ENCODE measurements at places on chromosomes 3 and 15.

- no peaks in the 10 kb centered on the region for H3K27me3 ChIP-seq
- H3K4me3 ChIP-seq, result peak overlapping the region; percentile 46
- H3K27ac ChIP-seq, result peak overlapping the region; percentile 91
- peaks cover 77% of the 10 kb centered on the region for H3K4me1 ChIP-seq
- DNase-seq, result no peak
Observed at GRCh38 chr3:71129611-71130431, 453.7 kb downstream of the FOXP1 start.

- H3K27me3 ChIP-seq, result no peaks in the 10 kb centered on the region
- H3K36me3 ChIP-seq, result peaks cover 8% of the 10 kb centered on the region
- H3K4me1 ChIP-seq, result no peaks in the 10 kb centered on the region
Observed at GRCh38 chr15:50751394-50751793, 14.1 kb downstream of the SPPL2A start.

DNA sequence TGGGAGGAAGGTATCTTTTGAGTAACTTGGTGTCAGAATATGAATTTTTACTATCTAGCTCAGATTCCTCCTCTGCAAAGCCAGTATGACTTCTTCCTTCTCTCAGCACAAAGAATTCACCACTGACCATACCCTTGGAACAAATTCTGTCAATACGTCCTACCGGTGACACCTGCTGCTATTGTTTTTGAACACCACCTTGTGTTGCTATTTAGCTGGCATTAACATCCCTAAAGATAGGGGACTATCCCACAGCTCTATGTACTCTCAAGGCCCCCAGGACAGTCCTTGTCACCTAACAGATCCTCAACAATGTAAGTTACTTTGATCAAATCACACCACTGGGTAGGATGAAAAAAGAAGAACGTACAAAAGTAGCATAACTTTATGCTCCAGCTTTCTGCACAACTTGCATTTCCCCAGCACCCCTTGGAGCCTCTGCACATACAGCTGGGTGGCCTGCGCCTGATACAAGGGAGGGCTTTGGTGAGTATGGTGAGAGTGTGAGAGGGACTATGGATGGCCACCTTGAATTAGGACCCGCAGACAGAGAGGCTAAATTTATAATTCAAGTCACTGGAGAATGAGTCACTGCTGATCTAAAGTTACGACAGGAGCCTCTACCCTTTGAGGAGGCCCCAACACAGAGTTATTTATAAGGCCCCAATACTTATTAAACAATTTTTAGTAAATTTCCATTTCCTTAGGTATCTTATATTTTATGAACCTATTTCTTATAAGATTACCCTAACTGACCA, 2.3 kb upstream of the COLQ start:
- peaks cover 30% of the 10 kb centered on the region for H3K4me1 ChIP-seq
- no peak overlapping the region for H3K27ac ChIP-seq
- H3K36me3 ChIP-seq, result no peaks in the 10 kb centered on the region
- no peak overlapping the region for H3K4me3 ChIP-seq
- no peak for DNase-seq
- peaks cover 39% of the 10 kb centered on the region for H3K27me3 ChIP-seq

DNA sequence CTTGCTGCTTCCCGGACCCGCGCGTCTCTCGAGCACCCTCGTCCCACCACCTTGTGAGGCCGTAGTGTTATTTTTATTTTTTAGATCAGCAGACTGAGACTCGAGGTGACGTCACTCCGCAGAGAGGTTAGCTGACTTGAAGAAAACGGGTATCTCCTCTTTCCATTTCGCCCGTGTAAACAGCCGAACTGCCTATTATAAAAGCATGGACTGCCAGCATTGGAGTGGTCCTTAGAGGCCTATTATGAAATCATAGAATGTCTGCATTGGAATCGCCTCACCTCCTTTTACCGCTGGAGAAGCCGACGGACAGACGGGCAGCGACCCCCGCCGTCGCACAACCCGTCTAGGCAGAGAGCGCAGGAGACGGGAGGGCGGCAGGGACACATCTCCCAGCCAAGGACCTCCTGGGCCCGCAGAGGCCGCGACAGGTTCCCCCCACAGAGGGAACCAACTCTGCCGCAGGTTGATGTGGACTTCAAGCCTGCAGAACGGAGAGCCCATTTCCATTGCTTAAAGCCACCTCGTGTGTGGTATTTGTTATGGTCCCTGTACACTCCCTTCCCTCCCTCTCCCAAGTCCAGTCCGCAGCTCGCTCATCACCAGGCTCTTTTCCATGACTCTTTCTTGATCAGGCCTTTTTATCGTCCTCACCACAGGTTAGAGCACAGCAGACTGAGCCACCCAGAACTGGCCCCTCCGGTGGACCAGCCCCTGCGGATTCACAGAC, 540 bp upstream of the PPP1R2 start:
- no peaks in the 10 kb centered on the region for H3K36me3 ChIP-seq
- peaks cover 58% of the 10 kb centered on the region for H3K27me3 ChIP-seq
- H3K4me1 ChIP-seq, result peaks cover 41% of the 10 kb centered on the region
- H3K4me3 ChIP-seq, result peak overlapping the region; percentile 89
- DNase-seq, result peak; percentile 46
- no peak overlapping the region for H3K27ac ChIP-seq

- peaks cover 36% of the 10 kb centered on the region for H3K4me1 ChIP-seq
- no peak overlapping the region for H3K4me3 ChIP-seq
- no peak for DNase-seq
- no peaks in the 10 kb centered on the region for H3K27me3 ChIP-seq
Observed at GRCh38 chr15:58924327-58924726, 9.2 kb downstream of the SLTM start.

DNA sequence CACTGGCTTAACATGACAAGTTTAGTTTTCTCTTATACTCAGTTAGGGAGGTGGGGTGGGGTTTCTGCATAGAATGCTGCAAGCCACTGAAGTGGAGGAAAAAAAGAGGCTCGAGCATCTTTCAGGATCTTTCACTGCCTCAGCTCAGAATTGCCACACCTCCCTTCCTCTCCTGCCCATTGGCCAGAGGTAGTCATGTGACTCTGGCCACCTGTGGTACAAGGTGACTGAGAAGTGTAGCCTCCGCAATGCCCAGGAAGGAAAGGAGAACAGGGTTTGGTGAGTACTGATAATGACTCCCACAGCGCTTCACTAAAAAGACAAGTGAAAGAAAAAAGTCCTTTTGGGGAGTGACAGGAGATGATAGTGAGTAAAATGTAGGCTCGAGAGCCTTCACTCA, 124.3 kb upstream of the TRIM42 start:
- H3K27ac ChIP-seq, result no peak overlapping the region
- no peaks in the 10 kb centered on the region for H3K4me1 ChIP-seq
- H3K36me3 ChIP-seq, result no peaks in the 10 kb centered on the region
- DNase-seq, result peak; percentile 15
- H3K27me3 ChIP-seq, result no peaks in the 10 kb centered on the region

GRCh38 chr3:100775669-100776068, 66.4 kb downstream of the TFG start:
- no peaks in the 10 kb centered on the region for H3K27me3 ChIP-seq
- H3K36me3 ChIP-seq, result 0 out of 2 replicates have a peak, but pooled peaks cover 3% of the 10 kb centered on the region
- H3K4me1 ChIP-seq, result peaks cover 4% of the 10 kb centered on the region
- H3K4me3 ChIP-seq, result no peak overlapping the region

GRCh38 chr15:31004220-31004733, 12.8 kb upstream of the MTMR10 start:
- H3K36me3 ChIP-seq, result no peaks in the 10 kb centered on the region
- no peaks in the 10 kb centered on the region for H3K27me3 ChIP-seq
- no peak overlapping the region for H3K4me3 ChIP-seq
- H3K4me1 ChIP-seq, result peaks cover 18% of the 10 kb centered on the region
- DNase-seq, result peak; percentile 34

- H3K4me3 ChIP-seq, result peak overlapping the region; percentile 74
- no peak for DNase-seq
- peaks cover 43% of the 10 kb centered on the region for H3K27me3 ChIP-seq
- H3K4me1 ChIP-seq, result peaks cover 52% of the 10 kb centered on the region
- H3K36me3 ChIP-seq, result no peaks in the 10 kb centered on the region
- no peak overlapping the region for H3K27ac ChIP-seq
Observed at GRCh38 chr3:133037436-133037835, 755 bp upstream of the TMEM108 start.

GRCh38 chr15:49962044-49962602, 156.9 kb downstream of the ATP8B4 start:
- peaks cover 14% of the 10 kb centered on the region for H3K36me3 ChIP-seq
- H3K4me3 ChIP-seq, result no peak overlapping the region
- H3K27me3 ChIP-seq, result no peaks in the 10 kb centered on the region
- DNase-seq, result no peak

DNA sequence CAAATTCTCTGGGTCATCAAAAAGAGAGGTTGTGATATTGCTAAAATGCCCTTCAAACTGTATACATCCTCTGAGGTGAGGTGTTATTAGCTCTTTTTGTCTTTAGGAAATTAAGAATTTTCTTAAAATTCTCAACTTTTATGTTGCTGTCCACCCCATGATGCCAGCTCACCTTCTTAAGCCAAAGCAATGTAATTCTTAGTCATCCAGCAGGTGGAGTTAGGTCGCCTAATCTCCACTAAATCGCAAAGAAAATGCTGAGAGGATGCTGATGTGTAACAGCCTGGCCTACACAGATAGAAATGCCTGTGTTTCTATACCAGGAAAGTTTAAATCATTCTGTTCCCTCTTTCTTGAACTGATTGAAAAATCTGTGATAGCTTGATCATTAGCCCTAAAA, 770.2 kb upstream of the ALCAM start:
- no peak overlapping the region for H3K4me3 ChIP-seq
- H3K36me3 ChIP-seq, result no peaks in the 10 kb centered on the region

DNA sequence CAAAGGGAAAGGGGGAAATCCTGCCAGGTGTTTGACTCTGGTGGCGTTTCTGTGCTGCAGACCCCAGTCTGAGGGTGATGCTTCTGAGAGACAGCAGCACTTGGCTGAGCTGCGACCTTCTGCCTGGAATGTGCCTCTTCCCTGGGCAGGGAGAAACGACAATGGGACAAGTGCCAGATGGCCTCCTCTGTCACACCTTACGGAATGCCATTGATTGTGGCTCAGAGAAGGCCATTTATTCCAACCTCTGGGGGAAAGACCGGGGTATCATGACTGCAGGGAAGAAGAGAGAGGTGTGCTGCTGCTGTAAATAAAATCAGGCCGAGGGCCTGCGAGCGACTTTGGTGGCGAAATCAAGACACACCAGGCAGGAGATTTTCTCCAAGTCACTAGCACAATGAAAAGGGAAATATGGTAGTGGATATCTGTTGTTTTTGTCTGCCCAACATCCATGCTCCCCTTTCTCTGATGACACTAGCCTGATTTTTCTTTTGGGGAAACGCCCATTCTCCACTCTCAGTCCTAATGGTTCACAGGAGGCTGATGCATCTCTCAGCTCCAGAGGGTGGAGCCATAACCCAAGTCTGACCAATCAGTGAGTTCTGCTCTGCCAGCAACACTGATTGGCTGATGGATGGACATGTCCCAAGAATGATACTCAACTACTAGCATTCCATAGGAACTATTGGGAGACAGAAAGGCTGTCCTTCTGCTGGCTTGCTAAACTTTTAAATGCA, 336.1 kb downstream of the FOXP1 start:
- H3K36me3 ChIP-seq, result no peaks in the 10 kb centered on the region
- no peak overlapping the region for H3K4me3 ChIP-seq
- peak overlapping the region; percentile 85 for H3K27ac ChIP-seq
- H3K4me1 ChIP-seq, result peaks cover 54% of the 10 kb centered on the region
- H3K27me3 ChIP-seq, result no peaks in the 10 kb centered on the region

GRCh38 chr3:63910891-63911290, 1.3 kb downstream of the SCAANT1 start:
- H3K4me3 ChIP-seq, result peak overlapping the region; percentile 85
- no peaks in the 10 kb centered on the region for H3K36me3 ChIP-seq
- peaks cover 3% of the 10 kb centered on the region for H3K27me3 ChIP-seq
- no peak for DNase-seq
- peaks cover 35% of the 10 kb centered on the region for H3K4me1 ChIP-seq

GRCh38 chr15:101228313-101228712, 23.5 kb downstream of the CHSY1 start:
- H3K27ac ChIP-seq, result peak overlapping the region; percentile 4
- H3K27me3 ChIP-seq, result no peaks in the 10 kb centered on the region
- peaks cover 33% of the 10 kb centered on the region for H3K4me1 ChIP-seq
- peaks cover 37% of the 10 kb centered on the region for H3K36me3 ChIP-seq

GRCh38 chr3:80307844-80308243, 540.0 kb upstream of the ROBO1 start:
- no peak overlapping the region for H3K27ac ChIP-seq
- H3K4me3 ChIP-seq, result no peak overlapping the region
- DNase-seq, result peak; percentile 39
- peaks cover 7% of the 10 kb centered on the region for H3K4me1 ChIP-seq
- H3K36me3 ChIP-seq, result no peaks in the 10 kb centered on the region
- H3K27me3 ChIP-seq, result no peaks in the 10 kb centered on the region

- H3K4me3 ChIP-seq, result no peak overlapping the region
- H3K27me3 ChIP-seq, result no peaks in the 10 kb centered on the region
- DNase-seq, result no peak
- no peaks in the 10 kb centered on the region for H3K4me1 ChIP-seq
- no peaks in the 10 kb centered on the region for H3K36me3 ChIP-seq
- no peak overlapping the region for H3K27ac ChIP-seq
Observed at GRCh38 chr3:22469995-22470394, 719.0 kb upstream of the ZNF385D start.
